ENCODE measurements at places on chromosomes 4 and X.
A peak's percentile ranks its signal among the peaks of the same experiment; 100 is the strongest.

- no peak for DNase-seq
Measured at GRCh38 chr4:147560625-147561024, 56.6 kb upstream of the TMEM184C start.

- DNase-seq, result no peak
Measured at GRCh38 chr4:2489081-2489805, 20.3 kb downstream of the RNF4 start.

DNA sequence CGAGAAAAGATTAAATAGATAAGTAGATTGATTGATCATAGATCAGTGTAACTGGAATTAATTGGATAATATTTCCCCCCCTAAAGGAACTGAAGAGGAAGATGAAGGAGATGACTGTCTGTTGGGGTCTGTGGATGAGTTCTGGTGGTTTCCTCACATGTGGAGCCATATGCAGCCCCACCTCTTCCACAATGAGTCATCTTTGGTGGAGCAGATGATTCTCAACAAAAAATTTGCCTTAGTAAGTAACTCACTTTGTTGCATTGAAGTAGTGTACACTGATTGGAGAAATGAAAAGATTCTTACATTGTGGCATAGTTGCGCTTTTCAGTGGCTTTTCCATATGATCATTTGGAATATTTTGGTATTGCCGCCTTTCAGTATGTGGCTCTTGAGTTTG lies 80.4 kb downstream of the NDST3 start:
- DNase-seq, result no peak

DNA sequence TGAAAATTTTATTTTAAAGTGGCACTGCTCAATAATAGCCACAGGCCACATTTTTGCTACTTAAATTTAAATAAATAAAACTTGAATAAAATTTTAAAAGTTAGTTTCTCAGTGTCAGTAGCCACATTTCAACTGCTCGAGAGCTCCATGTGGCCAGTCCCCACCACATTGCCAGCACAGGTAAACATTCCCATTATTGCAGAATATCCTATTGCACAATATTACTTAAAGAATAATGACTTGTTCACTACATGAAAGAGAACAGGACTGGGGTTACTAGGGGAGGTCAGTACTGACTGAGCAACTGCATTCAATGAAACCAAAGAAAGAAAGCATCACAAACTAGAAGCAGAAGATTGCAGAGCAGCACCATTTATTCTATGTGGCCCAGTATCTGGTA lies 2201.6 kb upstream of the TENM3 start:
- no peak for DNase-seq

- no peak for DNase-seq
Measured at GRCh38 chr4:81436096-81436495, 35.6 kb downstream of the RASGEF1B start.

- DNase-seq, result peak; percentile 16
Measured at GRCh38 chr4:15006416-15007024, 4.2 kb downstream of the CPEB2 start.

DNA sequence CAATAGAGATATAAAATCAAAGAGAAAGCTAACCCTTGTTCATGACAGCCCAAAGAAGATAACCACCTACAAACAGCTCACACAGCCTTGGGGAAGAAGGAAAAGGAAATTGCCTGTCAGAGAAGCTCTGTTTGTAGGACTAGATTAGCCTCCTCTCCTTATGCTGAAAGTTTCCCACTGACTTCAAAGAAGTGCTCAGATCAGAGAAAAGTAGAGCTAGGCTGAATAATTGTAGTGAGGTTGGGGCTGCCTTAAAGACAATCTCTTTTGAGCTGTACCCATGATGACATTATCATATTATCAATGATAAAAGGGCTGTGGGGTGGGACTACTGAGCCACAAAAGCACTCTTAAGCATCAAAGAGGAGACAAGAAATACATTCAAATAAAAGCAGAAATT lies 223.0 kb upstream of the GALNT7 start:
- no peak for DNase-seq

DNA sequence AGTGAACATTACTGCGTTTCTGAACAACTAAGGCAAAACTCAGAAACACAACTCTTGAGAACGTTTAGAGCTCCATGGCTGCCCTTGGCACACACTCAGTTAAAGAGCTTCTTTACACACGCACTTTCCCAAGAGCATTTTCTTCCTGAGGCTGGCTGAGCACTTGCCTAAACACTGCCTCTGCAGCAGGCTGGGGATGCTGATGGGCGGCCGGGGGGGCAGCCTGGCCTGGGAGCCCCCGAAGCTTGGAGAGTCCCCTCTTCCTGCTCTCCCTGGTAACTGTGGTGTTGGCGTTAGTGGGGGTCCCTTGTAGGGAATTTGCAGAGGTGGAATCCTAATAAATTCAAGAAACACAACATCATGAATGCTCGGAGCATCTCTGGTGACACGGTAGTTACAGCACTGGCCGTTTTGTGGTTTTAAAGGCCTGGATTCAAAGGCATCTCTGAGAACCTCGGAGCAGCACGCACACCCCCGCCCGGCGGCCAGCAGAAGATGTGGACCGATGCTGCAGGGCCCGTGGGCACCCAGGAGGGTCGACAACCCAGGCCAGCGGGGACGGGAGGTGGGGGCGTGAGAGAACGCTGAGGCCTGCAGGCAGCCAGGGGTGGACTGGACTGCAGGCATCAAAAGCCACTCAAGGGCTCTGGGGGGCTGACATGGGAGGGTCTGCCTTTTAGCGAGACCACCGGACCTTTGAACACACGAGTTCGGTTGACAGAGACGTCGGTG lies 45.4 kb downstream of the FGFRL1 start:
- DNase-seq, result no peak

- DNase-seq, result no peak
Measured at GRCh38 chr4:120218981-120219380, 152.3 kb upstream of the MAD2L1 start.

DNA sequence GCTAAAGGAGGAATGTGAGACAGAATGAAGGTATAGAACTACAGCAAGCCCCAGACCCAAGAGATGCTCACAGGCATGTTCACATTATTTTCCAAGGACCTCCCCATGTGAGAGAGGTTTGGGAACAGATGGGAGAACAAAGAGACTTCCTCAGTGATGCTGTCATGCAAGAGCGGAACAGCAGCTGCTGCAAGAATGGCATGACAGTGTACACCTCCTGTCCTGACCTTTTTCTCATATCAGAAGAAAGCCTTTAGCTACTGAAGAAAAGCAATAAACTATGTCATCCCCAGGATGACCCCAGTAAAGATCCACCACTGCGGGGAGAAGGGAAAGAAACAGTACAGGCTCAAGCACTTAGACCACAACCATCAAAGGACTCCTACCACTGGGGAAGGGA lies 7.2 kb downstream of the PRDM5 start:
- DNase-seq, result peak; percentile 76

Measured in DMS53 (cell line).